ENCODE measurements at places on chromosomes 4 and X.

GRCh38 chrX:122641826-122642225 is 542.3 kb upstream of the GRIA3 start:
- no peak for DNase-seq

- DNase-seq = no peak
Measured at GRCh38 chrX:1449823-1450149, 2.9 kb downstream of the ASMTL start.

DNA sequence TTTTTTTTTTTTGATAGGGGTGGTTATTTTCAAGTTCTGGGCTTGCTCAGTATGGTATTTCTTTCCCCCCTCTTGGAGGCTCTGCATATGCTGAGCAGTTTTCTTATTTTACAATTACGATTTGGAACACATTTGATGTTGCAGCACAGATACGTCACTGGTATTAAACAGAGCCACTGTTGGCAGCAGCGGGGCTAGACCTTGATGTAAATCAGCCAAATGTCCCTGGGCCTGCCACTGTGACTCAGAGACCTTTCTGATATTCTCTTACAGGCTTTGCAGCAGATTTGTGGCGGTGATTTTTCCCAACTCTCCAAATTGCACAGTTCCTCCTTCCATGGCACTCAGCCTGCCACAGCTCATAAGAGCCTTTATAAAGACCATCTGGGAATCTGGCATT is 81.1 kb downstream of the VMA21 start:
- no peak for DNase-seq

DNA sequence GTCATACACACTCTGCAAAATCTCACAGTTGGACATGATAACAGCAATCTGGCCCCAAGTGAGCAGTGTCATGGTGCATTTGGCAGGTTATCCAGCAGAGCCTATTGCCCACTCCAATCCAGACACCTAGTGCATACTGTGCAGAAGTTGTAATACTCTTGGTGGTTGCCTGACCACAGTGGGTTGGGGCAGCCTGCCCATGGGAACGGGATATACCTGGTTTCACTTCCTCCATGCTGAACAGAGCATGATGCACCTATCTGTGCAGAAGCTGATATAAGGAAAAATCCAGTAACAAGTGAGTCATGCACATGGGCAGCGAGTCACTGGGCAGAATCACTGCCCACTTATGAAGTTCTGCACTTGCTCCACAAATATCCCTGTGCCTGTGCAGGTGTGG is 105.3 kb upstream of the IGSF1 start:
- DNase-seq = no peak

GRCh38 chr4:118811832-118812231 is 24.1 kb downstream of the SEC24D start:
- DNase-seq = no peak

DNA sequence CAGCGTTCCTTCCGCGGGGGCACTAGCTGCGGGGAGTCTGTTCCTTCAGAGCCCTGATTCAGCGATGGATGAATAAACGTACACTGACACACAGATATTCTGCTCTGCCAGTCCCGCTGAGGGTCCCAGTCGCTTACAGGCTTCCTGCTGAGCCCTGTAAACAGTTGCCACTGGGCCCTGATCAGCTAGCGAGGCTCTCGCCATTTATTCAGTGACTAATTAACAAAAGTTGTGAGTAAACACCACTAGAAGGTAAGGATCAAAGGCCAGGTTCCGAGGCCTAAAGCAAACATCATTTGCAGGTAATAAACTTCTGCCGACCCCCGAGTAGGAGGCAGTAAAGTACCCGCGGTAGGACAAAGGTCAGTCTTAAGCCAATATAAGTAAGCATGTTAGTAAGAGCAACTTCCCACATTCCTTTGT is 442.6 kb upstream of the GALNT7 start:
- no peak for DNase-seq

DNA sequence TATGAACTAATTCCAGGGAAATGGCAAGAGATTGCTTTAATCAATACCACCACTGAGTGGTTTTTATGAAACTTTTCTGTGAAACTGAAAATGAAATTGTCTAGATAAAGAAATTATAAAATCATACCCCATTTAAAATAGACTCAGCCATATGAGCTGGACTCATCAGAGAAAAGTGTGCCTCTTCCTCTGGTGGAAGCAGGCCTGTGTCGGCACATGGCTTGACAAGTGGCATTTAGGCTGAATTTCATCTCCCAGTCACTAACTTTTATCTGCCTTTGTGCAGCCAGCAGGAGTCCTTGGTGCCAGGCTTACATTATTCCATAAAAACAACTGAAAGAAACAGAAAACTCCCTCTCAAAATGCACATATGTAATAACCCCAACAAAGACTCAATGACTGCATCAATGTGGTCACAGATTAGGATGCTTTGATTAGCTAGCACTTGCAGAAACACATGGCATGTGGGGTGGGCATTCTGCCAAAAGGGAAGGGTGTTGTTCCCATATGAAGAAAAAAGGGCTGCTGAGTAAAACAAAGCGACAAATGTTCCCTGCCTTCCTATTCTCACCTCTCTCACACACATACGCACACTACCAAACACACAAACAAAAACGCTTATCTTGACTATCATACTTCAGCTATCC is 232.3 kb downstream of the PABPC4L start:
- DNase-seq = no peak

DNA sequence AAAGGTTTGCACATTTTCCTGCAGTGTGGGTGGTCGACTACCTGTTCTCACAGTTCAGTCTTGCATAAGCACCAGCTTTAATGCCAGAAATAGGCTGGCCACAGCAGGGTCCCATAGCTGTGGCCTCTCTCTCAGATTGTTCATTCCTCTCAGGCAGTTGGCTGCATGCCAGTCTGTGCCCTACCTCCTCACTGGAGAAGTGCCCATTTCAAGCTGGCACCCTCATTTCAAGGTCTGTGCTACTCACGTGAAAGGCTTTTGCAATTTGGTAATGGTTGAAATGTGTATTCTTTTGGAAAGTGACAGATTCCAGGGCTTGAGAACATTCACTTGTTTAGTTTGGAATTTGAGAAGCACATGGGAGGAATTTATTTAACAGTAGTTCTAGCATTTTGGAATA is 28.9 kb upstream of the MTMR1 start:
- DNase-seq = no peak

- no peak for DNase-seq
Measured at GRCh38 chr4:113499696-113500095, 261.8 kb downstream of the CAMK2D start.

- DNase-seq = no peak
Measured at GRCh38 chrX:129686422-129686948, 31.7 kb upstream of the APLN start.
